ENCODE measurements at places on chromosomes 5 and 9.
A peak's percentile ranks its signal among the peaks of the same experiment; 100 is the strongest.

DNA sequence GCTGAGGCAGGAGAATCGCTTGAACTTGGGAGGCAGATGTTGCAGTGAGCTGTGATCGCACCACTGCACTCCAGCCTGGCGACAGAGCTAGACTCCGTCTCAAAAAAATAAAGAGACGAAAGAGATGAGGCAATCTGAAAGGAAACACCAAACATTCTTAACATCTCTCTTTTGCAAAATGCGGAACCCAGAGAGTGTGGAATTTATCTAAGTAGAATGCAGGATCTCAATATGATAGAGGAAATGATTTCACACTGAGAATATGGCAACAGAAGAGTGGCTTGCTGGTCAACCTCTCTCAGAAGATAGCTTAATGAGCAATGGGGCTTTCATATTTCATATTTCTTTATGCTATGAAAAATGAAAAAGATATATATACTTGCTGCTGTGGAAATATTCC, 33.4 kb upstream of the PCA3 start:
- no peak for ATAC-seq

GRCh38 chr9:126421567-126422428, 95.2 kb downstream of the MVB12B start:
- ATAC-seq, result no peak

DNA sequence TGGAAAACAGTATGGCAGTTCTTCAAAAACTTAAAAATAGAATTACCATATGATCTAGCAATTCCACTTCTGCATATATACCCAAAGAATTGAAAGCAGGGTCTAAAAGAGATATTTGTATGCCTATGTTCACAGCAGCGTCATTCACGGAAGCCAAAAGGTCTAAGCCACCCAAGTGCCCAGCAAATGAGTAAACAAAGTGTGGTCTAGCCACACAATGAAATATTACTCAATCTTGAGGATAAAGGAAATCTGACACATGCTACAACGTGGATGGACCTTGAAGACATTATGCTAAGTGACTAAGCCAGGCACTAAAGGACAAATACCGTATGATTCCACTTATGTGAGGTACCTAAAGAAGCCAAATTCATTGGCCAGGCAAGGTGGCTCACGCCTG, 11.1 kb upstream of the MED27 start:
- ATAC-seq, result no peak

GRCh38 chr5:83767409-83767992, 46.8 kb upstream of the HAPLN1 start:
- no peak for ATAC-seq

DNA sequence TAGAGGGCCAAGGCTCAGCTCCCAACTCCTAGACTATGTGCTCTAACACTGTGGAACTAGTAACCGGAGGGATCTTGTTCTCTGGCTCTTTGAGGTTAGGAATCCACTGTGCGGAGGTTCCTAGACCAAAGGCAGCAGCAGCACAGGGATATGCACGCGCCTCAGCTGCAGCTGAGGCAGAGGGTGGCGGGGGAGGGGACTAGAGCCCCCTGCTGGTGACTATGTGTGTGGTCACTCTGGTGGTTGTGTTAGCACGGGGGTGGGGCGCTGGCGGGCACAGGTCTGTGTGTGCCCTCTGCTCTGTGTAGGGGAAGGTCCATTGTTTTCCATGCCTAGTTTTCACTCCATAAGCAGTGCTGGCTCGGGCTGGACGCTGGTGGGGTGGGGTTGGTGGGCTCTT, 458.0 kb upstream of the IZUMO3 start:
- no peak for ATAC-seq

- peak; percentile 32 for ATAC-seq
These were observed 35.4 kb downstream of the UBE2R2 start for GRCh38 chr9:33852216-33852826.

- ATAC-seq, result no peak
These were observed 1030.0 kb downstream of the CDH12 start for GRCh38 chr5:21823076-21823574.

- ATAC-seq, result peak; percentile 25
These were observed 4.3 kb downstream of the MTRR start for GRCh38 chr5:7873216-7873615.

DNA sequence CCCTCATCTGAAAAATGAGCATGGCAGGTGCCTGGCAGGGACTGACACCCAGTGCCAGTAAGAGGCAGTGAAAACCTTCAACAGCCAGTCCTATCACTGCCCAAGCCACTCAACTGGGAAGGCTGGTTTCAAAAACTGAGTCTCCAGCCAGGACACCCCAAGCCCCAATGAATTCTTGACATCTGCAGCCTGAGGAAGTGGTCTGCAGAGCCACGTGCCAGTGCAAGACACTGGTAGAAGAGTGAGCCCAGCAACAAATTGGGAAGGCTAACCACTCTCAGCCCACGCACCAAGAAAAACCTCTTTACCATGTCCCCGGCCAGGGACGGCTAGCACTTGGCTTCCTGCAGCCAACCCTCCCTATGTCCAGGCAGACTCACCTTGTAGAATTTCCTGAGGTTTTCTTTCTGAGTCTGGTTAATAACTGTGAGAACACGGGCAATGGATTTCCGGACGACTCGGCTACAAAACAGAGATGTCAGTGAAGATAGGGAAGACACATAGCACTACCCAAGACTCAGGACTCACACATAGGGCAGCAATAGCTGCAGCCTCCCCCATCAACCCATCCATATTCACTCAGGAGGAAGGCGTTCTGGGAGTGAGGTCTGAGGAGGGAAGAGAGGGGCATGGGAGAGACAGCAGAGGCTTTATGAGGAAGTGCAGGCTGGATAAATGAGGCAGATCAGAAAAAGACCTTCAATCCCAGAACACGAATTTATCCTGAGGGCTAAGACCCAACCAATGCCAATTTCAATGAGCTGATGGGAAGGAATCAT, 1.8 kb downstream of the RPL35 start:
- ATAC-seq, result no peak

- ATAC-seq, result no peak
These were observed 502.0 kb downstream of the BNC2 start for GRCh38 chr9:16368237-16369087.

DNA sequence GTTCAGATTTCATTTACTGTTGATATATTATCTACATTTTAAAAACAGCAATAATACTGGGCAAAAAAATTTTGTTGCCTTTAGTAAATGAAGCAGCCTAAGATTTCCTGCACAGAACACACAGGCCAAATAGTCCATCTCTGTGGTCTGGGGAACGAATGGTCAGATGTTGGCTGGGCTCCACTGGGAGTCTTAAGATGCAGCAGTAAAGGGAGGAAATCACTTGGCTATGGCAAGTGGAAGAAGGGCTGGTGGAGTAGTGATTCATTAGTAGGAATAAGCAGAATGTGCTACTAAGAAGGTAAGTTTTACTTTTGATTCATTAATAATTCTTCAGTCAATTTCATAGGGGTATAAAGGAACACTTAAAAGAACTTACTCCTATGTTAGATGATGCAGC, 91.1 kb upstream of the ARRDC3 start:
- ATAC-seq, result no peak

- ATAC-seq, result no peak
These were observed 24.7 kb upstream of the IFNE start for GRCh38 chr9:21506626-21507482.

- ATAC-seq, result no peak
These were observed 11.7 kb downstream of the TIMD4 start for GRCh38 chr5:156951359-156951758.

GRCh38 chr9:15606643-15607472, 54.0 kb downstream of the CCDC171 start:
- no peak for ATAC-seq

- no peak for ATAC-seq
These were observed 45.6 kb downstream of the FOXI1 start for GRCh38 chr5:170151097-170151831.

GRCh38 chr5:104431981-104432380, 869.4 kb upstream of the NUDT12 start:
- ATAC-seq, result no peak

DNA sequence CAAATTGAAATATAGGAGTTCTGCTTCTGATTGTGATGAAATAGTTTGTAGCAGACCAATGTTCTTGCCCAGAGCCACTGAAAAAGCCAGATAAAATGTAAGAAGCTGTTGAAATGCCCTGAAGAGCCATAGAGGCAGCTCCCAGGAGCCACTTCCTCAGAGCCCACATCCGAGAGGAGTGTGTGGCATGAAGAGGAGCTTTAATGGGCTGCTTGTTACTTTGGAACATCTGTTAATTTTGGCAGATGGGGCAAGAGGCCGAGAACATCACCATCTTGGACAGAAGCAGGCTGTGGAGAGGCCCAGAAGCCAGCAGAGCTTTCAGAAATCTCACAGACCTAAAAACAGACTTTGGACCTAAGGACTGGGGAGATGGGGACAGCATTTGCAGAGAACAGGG, 370.8 kb downstream of the GADD45G start:
- no peak for ATAC-seq

- no peak for ATAC-seq
These were observed 566.0 kb upstream of the CDH18 start for GRCh38 chr5:20554001-20554400.

DNA sequence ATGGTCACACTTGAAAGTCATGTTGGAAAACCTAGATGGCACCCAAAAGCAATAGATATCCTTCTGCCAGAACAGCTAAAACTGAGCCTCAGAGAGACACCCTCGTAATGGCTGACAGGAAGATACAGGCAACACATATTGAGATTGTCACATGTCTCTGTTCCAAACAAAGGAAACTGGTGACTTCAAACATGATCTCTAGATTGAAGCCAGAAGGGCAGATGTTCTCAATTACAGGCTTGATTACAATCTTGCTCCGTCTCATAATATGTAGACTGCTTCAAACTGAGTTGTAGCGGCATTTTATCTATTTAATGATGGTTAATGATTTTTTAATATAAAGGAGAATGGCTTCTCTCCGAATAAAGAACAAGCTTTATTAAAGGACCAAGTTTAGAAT, 774.3 kb downstream of the KCTD16 start:
- ATAC-seq, result no peak

DNA sequence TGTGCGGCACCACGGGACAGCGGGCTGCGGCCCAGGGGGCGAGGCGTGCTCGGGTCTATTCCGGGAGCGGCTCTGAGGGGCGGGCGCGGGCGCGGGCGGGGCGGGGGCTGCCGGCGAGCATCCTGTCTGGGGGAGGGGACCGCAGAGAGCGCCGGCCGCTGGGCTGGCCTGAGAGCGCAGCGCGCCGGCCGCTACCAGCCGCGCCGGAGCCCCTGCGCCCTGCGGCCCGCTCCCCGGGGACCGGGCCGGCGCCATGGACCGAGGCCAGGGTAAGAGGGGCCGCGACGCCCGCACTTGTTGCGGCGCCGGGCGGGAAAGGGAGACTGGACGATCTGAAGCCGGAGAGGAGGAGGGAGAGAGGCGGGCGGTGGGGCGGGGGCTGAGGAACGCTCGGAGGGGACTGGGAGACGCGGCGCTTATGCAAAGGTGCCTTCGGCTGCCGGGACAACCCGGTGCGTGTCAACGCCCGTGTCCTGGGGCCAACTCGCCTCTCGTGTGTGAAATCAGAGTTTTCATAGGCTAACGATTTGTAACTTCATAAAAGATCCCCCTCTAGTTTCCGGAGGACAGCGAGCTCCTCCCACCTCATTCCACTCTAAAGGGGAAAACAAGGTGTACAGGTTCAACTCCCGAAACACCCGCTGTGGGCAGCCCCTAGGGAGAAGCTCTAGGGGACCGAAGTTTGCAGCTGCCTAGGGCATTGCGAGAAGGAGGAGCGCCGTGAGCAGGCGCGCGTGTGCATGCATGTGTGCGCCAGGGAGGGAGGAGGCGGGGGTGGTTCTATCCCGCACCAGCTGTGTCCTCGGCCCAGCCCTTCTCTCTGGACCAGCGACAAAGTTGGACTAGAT, at the start of gene AFAP1L1:
TSS of gene AFAP1L1 (plus strand) at position 144 of the 848 bp plus-strand sequence. CDS start at position 254, 110 bp downstream.
- peak; percentile 43 for ATAC-seq

GRCh38 chr5:109630093-109630492, 59.6 kb upstream of the MAN2A1 start:
- ATAC-seq, result no peak

GRCh38 chr5:79612667-79613198, 492 bp downstream of the TENT2 start:
- peak; percentile 62 for ATAC-seq

DNA sequence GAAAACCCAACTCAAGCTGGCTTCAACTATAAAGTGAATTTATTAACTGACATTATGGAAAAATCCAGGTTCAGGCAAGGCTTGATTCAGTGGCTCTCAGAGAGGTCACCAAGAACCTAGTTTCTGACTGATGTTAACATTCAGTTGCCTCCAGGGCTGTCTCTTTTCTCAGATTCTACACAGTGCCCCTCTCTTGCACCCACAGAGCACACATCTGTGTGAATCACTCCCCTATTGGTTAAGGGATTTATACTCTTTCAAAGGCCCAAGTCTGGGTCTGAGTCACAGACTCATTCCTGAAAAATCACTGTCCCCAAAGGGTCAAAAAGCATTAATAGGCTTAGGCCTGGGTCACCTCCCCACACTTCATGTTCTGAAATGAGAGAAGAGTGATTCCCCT, 6.2 kb upstream of the HAVCR2 start:
- ATAC-seq, result peak; percentile 76

DNA sequence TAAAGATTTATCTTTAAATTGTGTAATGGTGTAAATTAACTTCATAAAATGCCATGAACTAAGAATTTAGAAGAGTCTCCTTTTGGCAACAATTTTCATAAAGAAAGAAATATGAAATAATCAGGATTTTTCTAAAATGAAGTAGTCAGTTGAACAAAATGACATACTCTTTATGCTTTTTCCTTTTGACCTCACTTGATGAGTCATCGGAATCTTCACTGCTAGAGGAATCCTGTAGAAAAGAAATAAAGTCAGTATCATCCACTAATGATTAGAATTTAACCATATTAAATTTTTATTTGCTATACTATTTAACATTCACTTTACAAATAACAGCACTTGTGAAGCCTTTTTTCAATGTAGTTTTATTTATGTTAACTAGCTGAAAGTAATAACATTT, 26.1 kb downstream of the CHD1 start:
- no peak for ATAC-seq

GRCh38 chr5:33792559-33792958, 99.2 kb downstream of the ADAMTS12 start:
- no peak for ATAC-seq

- no peak for ATAC-seq
These were observed 13.7 kb downstream of the HSPA4 start for GRCh38 chr5:133065471-133065870.

DNA sequence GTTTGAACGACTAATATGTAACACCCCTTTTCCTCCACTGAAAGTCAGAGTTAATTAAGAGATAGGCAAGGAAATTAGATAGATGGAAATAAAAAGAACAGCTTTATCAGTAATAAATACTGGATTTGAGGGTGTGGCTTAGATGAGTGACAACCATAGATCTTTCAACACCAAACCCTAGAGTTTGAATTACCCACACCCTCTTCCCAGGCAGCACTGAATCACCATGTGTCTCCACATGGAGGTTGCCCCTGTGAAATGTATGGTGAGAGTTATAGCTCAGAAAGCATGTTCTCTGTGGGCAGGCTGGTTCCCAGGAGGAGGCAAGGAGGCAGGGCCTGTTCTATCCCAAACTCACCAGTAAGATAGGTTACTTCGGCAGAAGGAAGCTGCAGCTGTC, 69.7 kb downstream of the TMEM174 start:
- ATAC-seq, result no peak

DNA sequence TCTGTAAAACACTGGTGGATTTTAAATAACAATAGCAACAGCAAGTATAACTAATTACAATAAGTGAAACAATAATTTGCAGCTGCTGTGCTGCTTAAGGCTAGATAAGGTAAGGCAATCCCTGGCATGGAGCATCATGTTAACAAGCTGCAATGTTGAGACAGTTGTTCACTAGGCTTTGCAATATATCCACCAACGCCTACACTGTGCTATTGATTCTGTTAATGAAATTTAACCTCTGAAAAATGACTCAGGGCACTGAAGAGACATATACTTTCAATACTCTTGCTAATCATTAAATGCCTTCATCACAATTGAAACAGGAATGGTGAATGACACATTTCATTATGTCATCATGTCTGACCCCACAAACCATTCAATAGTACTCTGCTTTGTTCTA, 255.0 kb downstream of the EFNA5 start:
- ATAC-seq, result peak; percentile 11
